ENCODE measurements at places on chromosomes 1 and 21.

- peak; percentile 86 for DNase-seq
Measured at GRCh38 chr1:248828845-248829244, 3.1 kb upstream of the SH3BP5L start.

DNA sequence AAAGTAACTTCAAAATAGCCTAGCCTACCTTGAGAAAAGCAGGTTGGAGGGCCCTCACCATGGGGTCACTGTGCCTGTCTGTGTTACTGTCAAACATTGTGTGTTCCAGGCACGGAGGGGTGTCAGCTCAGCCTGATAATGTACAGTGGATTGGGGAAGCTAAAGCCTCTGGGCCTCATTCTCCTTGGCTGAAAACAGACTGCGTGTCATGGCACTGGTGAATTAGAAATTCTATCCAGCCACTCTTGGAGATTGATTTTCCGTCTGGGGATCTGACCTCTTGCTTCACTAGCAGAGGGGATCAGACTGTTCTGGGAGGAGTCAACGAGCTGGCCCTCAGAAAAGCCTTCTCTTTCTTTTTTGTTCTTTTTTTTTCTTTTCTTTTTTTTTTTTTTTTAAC is 123.5 kb upstream of the HOOK1 start:
- DNase-seq: no peak

DNA sequence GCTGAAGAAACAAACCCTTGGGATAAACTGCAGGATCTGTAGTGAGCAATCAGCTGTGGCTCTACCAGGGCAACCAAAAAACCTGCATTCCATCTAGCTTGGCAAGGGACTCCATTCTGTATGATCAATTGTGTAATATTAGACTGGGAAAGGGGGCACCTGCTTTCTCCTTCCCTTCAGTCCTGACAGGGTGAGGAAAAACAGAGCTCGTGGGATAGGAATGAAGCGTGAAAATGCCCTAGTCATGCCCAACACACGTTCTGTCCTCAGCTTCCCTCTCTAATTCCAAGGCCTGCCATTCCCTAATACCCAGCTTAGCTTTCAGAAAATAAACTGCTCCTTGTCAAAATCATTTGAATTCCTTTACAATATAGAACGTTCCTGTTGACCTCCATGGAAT is 442.3 kb downstream of the PLPP3 start:
- DNase-seq: no peak

DNA sequence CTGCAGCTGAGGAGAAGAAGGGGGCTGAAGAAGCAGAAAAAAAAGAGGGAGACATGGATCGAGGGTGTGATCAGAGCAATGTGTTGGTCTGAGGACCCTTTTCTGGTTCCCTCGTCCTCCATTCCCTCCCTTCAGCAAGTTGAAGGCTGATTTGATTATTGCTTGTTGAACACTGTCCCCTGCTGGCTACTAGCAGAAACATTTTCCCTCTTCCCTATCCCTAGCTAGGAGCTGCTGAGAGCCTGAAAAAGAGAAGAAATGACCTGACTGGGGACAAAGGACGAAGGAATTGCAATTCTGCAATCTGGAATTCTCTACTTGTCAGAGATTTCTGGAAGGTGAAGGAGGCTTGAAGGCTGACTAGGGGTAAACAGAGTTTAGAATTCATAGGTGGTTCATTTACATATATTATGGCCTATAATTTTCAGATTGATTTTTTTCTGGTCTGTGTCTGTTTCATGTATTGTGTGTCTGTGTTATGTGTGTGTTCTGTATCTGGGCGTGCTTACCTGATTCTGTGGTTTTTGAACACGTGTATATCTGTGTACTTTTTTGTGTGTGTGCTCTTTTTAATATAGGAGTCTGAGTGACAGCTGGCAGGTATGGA is 9.8 kb downstream of the NHLH1 start:
- DNase-seq: peak; percentile 59

- DNase-seq: peak; percentile 70
Measured at GRCh38 chr1:96722161-96722922, 758 bp downstream of the PTBP2 start.

- DNase-seq: no peak
Measured at GRCh38 chr1:168803806-168804510, 75.0 kb upstream of the DPT start.

- DNase-seq: no peak
Measured at GRCh38 chr1:166354406-166354805, 187.6 kb upstream of the FAM78B start.

DNA sequence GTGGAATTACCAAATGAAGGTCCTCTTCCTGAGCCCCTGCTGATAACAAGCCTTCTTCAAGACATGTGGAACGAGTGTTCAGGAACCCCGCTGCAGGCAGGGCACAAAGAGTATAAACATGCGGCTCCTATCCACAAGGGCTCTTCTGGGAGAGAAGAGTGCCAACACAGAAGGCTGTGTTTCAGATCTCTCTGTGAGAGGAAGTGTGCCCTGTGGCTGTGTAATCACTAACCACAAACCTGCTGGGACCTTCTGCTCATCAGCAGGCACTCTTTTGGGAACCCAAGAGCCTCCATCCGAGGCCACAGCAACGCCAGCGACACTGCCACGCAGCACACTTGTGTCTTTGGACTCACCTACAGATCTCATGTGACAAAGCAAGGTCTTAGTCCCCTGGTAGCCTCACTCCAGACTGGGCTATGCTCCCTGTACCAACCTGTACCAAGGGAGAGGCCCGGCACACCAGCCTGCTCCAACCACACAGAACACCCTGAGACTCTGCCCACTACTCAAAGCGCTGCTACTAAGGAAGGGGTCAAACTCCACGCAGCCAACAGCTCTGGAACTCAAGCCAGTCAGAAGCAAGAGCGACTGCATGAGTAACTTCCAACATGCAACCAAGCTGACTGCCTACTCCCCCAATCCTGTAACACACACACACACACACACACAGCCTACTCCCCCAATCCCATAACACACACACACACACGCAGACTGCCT is 7.8 kb downstream of the PTTG1IP start:
- DNase-seq: no peak

- no peak for DNase-seq
Measured at GRCh38 chr1:99177465-99177864, 86.8 kb upstream of the PLPPR4 start.

GRCh38 chr1:162390396-162391185 is 9.1 kb downstream of the C1orf226 start:
- no peak for DNase-seq

DNA sequence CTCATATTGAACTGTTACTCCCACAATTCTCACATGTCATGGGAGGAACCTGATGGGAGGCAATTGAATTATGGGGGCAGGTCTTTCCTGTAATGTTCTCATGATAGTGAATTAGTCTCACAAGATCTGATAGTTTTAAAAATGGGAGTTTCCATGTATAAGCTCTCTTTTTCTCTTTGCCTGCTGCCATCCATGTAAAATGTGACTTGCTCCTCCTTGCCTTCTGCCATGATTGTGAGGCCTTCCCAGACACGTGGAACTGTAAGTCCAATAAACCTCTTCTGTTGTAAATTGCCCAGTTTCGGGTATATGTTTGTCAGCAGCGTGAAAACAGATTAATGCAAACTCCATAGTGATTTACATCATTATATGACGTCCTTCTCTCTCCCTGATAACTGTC is 759.7 kb upstream of the RGS18 start:
- DNase-seq: no peak

GRCh38 chr1:58997060-58997411 is 213.2 kb upstream of the JUN start:
- no peak for DNase-seq

- DNase-seq: no peak
Measured at GRCh38 chr1:51439053-51439452, 80.0 kb downstream of the EPS15 start.

- DNase-seq: no peak
Measured at GRCh38 chr1:61436016-61436415, 288.9 kb downstream of the TM2D1 start.

- peak; percentile 54 for DNase-seq
Measured at GRCh38 chr1:22889213-22889827, 83.3 kb downstream of the LACTBL1 start.

GRCh38 chr1:2124446-2125198 is 70.0 kb downstream of the FAAP20 start:
- no peak for DNase-seq

DNA sequence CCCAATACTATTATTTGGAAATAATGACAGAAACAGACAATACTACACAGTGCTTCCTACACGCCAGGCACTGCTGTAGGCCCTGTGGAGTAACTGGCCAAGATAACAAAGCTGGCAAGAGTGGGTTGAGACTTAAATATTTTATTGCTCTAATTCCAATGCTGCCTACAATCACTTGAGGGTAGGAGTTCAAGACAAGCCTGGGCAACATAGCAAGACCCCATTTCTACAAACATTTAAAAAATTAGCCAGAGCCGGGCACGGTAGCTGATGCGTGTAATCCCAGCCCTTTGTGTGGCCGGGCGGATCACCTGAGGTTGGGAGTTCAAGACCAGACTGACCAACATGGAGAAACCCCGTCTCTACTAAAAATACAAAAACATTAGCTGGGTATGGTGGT is 9.3 kb upstream of the PABPC4 start:
- no peak for DNase-seq

- DNase-seq: no peak
Measured at GRCh38 chr1:184368354-184368753, 18.5 kb upstream of the C1orf21 start.

- no peak for DNase-seq
Measured at GRCh38 chr21:46207006-46207919, 21.3 kb downstream of the LSS start.
